ENCODE measurements at places on chromosomes 2 and 18. TPM values are rescaled to one million over a fixed set of nuclear protein-coding genes. Genes with fewer than 3 reads are reported as not detected.

- no peak for DNase-seq
These were observed 70.9 kb downstream of the CHRNA1 start for GRCh38 chr2:174693344-174693743.

DNA sequence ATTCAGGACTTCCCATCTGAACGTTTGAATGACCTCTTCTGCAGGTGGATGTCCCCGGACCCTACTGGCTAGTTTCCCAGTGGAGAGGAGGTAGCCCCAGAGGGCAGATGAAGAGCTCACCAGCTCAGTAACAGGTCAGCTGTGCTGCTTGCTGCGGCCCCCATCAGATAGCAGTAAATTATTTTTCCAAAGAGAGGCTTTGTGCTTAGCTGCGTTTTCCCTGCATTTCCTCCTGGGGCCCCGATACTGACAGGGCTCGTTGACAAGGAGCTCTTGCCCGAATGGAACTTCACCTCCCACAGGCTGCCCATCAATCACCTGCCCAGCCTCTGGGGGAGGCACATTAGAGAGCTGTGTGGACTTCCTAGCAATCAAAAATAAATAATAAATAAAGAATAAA, 185.8 kb downstream of the DOK6 start:
- DNase-seq: no peak

GRCh38 chr2:100954044-100954420, 48.1 kb upstream of the RPL31 start:
- no peak for DNase-seq

DNA sequence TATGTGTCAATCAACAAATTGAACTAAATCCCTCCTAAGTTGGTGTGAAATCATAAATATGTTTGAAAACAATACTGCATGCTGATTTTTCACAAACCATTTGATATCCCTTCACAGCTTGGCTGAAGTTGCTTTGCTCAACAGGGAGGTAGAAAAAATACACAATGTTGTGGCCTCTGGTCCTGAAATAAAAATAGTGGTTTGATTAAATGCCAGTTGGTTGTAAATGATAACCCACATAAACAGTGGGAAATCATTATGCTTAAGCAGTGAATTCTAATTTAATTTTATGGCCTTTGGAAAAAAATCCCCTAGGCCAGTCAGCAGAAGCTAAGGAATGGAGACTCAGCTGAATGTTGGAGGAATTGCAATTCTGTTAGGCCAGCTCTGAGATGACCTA, 359.4 kb upstream of the CWC22 start:
- DNase-seq: no peak

GRCh38 chr2:9149726-9150567, 56.7 kb upstream of the ASAP2 start:
- no peak for DNase-seq

- DNase-seq: no peak
These were observed 24.4 kb downstream of the CRYGD start for GRCh38 chr2:208099682-208100470.

DNA sequence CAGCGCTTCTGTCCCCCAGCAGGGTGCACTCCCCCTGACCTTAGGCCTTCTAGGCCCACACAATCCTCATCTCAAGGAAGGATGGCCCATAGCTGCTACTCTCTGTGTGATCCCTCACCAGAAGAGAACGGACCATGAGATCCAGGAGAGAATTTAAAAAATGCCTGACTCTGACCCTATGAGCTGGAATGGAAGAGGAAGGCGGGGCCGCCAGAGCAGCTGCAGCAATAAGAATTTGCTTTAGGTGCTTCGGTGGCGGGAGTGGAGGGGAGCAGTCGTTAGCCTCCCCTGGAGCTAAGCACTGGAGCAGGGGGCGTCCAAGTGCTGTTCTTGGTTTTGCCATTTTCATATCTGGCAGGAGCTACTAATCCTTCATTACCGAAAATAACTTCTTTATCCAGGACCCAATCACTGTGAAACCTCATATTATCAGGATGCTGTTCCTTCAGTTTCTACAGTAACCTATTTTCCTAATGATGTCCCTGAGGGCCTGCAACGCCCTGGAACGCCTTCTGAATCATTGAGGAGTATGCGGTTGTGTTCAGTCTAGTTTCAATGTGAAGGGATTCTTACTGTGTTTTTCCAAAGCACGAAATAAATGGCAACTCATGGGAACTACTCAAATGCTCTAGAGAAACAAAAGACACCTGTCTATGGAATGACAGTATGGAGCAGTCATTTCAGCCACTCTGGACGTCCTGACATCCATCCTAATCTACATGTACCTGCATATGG, 105.1 kb upstream of the SIX2 start:
- DNase-seq: no peak

Gene HES6
- total RNA-seq: 13.5 TPM

Gene UGT1A5
- not detected for total RNA-seq

Gene ALKAL2
- total RNA-seq: 1.1 TPM

Gene ITGB6
- total RNA-seq: not detected
